Cerebellar cortex (tissue), 1 donor: ENCODE measurements at places on chromosomes 7 and 10.

GRCh38 chr10:79331226-79331625 is 16.0 kb upstream of the PPIF start:
- no peak for DNase-seq

DNA sequence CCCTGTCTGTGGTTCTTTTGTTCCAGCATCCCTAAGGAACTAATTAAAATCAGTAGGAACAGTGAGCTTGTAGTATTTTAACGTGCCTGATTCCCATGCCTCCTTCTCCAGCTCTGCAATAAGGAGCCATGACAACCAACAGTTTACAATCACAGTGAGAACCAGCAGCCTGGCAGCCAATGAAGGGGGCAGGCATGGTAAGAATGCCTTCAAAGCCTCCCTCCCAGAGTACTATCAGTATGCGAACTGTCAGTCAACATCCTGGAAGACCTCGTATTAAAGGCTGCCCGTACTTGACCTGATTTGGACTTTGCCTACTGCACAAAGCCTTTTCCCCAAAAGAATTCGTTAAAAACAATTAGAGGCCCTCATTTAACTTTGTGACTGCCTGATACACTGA is 7.7 kb downstream of the ZPBP start:
- no peak for DNase-seq

DNA sequence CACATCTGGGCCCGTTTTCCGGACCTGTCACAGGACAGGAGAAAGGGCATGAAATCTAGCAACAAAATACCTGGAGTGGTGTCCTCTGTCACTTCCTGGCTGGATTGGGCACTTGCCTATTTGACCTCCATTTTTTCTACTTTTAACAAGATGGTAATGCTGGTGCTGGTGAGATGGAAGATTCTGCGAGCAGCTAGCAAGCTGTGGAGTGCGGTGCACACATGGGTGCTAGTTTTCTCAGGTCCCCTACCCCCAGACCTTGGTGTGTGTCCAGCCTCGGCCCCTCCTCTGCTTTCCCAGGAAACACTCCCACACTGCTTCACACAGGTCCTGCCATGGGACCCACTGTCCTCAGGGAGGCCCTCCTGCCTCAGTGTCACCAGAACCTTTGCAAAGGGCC is 87.7 kb downstream of the WDR11 start:
- no peak for DNase-seq

DNA sequence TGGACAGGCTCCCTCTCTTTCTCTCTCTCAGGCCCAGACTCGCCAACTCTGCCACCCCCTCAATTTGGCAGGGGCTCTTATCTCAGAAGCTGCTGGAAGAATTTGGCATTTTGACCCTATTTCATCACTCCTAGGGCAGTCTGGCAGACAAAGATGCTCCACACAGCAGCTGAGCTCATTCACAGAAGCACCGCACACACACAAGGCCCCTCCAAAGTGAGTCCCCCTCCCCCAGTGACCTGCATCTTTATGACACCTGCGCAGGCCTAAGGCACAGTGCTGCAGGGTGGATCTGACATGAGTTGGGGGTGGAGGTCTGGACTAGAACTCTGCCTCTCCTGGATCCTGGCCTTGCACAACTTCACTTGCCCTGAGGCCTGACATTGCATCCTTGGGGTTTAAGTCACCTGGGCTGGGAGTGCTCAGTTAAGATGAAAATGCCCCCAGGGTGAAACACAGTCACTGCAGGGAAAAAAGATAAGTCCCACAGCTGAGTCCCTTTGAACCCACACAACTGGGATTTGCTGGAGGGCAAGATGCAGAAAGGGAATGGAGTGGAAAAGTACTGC is 41.1 kb upstream of the DUSP5 start:
- DNase-seq: peak; percentile 42

- DNase-seq: no peak
Measured at GRCh38 chr10:80474941-80475340, 20.8 kb downstream of the TSPAN14 start.

GRCh38 chr7:94486216-94486615 is 23.4 kb upstream of the CASD1 start:
- no peak for DNase-seq

GRCh38 chr7:20797462-20798080 is 10.9 kb upstream of the SP8 start:
- DNase-seq: no peak

DNA sequence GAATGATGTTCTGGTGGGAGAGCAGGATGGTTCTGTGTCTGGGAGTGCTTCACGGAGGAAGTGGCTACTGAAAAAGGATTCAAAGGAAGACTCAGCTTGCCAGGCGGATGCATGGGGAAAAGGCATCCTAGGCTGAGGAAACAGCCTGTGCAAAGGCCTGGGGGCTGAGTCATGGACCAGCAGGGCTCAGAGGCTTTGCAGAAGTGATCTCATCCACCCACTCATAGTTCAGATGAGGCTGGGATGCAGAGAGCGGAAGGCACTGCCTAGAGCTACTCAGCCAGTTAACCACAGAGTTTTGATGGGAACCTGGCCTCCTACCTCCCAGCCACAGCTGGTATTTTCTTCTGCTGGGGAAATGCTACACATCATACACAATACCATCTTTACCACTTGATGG is 15.8 kb upstream of the ADAMTS14 start:
- DNase-seq: no peak
